Smooth muscle cell of the pulmonary artery (primary cell): ENCODE measurements at places on chromosomes 7 and 10. TPM values are rescaled to one million over a fixed set of nuclear protein-coding genes. Genes with fewer than 3 reads are reported as not detected.

The PNLIPRP3 gene
- not detected in 2 replicates for total RNA-seq

The HTR7 gene
- 6.0 and 21.2 TPM in 2 replicates for total RNA-seq

The PNLIPRP1 gene
- not detected in 2 replicates for total RNA-seq

The DENND11 gene
- 9.4 and 10.7 TPM in 2 replicates for total RNA-seq

The IDI2 gene
- total RNA-seq = not detected in 2 replicates

The ASAH2 gene
- 0.53 and 3.2 TPM in 2 replicates for total RNA-seq

The EVX1 gene
- total RNA-seq = not detected in 2 replicates
